Suppressor macrophage treated with lipopolysaccharide for 1 hour (primary cell): ENCODE measurements at places on chromosomes 12 and 14.

DNA sequence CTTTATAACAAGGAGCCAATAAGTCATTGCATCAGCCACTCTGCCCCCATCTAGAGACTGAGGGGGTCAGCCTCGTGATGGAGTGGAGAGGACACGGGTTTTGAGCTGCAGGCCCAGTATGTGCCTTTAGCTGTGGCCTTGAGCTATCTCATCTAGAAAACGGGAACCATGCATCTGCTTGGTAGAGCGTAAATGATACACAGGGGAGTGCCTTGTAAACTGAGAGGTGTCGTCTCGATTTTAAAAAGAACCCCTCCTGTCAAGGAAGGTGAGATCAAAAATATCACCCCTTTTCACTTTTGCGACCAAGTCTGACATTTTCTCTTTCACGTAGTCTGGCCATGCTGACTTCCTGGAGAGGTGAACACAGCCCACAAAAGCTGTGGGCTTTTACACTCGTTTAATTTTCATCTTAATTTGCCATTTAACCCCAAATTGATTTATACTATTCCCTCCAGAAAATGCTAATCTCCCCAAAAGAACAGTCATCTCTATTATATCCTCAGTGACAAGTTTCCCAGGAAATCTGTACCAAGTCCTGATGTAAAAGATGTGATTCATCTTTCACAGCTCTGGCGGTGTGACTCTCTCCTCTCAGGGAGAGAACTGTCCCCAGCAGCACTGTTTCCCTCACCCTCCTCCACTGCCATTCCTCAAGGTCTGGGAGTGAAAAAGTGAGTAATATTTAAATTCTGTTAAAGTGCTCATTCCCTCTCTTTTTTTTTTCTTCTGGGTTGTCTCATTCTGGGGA lies 30.6 kb downstream of the VCPKMT start:
- DNase-seq = peak; percentile 91

DNA sequence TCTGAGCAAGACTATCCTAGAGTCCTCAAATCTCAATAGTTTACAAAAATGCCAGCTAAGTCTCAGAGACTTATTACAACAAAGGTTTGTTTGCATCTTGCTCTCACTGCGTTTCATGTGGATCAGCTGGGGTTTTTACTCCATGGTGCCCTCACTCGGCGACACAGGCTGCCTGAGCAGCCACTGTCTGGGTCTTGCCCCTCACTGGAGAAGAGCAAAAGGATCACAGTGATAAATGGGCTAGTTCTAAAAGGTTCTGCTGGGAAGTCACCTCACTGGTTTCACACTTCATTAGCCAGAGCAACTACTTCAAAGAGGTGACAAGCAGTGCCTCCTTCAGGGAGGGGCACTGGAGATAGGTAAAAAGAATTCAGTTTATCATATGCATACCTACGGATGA lies 392.0 kb downstream of the RPL10L start:
- DNase-seq = no peak

GRCh38 chr12:9636150-9636850 lies 28.6 kb upstream of the KLRB1 start:
- peak; percentile 91 for DNase-seq

GRCh38 chr14:53384536-53384935 lies 231.4 kb upstream of the DDHD1 start:
- DNase-seq = no peak

DNA sequence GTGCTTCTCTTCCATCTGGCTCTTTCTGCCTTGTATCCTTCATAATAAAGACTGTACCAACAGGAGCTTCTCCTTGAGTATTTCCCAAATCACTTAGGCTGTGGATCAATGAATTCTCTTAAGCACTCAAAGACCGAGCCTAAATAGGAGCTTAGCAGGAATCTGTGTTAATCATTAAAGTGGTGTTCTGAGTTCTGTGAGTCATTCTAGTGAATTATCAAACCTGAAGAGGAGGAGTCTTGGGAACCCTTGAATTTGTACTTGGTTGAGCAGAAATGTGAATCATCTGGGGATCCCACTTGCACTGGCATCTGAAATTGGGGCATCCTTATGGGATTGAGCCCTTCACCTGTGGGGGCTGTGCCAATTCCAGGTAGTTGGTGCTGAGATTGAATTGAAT lies 946.2 kb downstream of the BCL11B start:
- DNase-seq = no peak

DNA sequence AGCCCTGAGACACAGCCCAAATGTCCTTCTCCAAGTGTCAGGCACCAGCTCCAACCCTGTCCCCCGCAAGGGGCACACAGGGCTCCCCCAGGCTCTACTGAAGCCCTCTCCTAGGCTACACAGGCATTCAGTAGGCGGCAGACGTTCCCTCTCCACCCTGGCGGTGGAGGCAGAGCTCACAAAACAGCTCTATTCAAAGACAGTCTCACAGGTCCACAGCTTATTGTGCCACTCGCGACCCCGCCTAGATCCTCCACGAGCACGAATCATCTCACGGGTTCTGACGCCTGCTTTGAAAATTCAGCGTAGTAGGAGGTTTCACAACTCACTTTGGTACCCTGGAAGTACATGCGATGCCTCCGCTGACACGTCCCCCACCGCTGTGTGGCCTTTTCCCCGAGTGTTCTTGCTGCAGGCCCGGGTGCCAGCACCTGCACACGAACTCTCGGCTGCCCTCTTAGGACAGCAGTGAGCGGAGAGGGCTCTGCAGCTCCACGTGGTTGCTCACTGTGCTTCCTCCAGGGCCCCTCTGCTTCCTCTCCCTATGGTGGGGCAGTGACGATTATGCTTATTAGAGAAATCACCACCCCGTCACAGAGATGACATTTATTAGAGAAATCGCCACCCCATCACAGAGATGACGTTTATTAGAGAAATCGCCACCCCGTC lies 78.5 kb downstream of the ADGRD1 start:
- no peak for DNase-seq

DNA sequence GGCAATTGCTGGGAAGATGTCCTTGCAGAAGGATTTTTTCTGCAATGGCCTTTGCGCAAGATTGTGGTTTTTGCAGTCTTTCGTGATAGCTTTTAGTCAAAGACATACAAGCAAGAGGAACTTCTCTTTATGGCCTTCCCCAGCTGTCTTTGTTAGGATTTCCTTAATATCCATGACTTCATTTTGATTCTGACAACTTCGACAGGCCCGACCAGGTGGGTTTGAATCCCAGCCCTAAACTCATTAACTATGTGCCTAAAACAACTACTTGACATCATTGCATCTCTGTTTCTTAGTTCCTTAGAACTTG lies 13.3 kb upstream of the VRK1 start:
- DNase-seq = peak; percentile 94

GRCh38 chr12:114302117-114302516 lies 103.8 kb downstream of the TBX5 start:
- DNase-seq = no peak

DNA sequence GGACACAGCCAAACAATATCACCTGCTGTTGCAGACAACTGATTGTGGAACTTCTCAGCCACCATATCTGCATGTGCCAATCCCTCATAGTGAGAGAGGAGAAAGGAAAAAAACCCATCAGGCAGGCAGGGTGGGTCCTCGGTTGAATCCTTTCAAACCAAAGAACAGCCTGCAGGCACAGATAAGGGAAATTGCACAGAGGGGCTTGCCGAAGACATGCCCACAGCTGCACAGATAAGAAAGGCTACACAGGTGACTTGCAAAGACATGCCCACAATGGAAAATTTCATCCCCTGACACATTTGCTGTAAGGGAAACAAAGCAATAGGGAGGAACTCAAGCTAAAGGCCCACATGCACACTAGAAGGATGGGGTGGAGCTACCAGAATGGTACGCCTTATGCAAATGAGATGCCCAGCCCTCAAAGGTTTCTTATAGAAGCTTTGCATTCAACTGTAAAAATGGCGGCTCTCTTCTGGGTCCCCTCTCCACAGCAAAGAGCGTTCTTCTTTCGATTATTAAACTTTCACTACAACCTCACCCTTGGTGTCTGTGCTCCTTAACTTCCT lies 170.0 kb upstream of the TMPO start:
- DNase-seq = no peak

DNA sequence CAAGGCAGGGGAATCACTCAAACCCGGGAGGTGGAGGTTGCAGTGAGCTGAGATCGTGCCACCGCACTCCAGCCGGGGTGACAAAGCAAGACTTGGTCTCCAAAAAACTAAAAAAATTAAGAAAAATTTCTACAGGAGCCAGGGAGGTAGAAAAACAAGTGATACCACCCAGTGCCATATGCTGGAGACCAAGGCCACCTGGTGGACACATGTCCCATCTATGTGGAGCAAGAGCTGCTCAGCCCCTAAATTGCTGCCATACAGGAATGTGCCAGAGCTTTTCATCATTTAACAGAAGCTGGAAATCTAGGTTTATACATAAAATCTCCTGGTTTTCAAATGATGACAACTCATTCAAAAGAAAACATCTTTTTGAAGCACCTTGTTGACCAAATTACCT lies 61.4 kb upstream of the ELK3 start:
- DNase-seq = no peak

GRCh38 chr12:1318327-1319031 lies 275.9 kb downstream of the FBXL14 start:
- no peak for DNase-seq

DNA sequence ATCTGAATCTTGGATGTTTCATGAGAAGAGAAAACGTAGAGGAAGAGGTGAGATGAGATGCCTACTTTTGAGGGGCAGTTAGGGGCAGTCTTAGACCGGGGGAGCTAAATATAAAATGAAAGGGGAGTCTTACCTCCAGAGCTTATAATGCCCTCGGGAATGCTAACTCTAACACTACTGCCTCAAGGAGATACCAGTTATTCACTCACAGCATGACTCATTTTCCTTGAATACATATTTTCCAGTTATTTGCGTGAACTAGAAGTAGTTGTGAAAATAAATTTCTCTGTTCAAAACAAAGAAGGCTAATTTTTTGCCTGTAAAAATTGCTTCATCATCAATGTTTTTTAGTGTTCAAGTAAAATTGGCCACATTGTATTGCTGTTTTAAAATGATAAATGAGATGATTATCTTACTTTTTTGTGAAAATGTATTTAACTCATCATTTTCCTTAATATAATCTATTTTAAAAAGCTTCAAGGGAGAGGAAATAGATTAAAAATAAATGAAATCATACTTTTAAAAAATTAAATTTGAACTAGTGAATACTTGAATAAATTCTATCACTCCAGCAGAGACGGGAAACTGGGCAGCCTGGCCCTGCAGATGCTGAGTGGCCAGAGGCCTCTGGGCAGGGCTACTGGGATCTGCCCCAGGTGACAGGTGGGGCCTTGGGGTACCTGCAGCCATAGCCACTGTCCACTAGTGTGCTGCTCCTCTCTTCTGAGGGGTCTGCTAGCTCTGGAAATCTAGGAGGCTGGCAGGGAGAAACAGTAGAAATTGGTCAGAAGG lies 339.3 kb downstream of the EGLN3 start:
- DNase-seq = no peak

DNA sequence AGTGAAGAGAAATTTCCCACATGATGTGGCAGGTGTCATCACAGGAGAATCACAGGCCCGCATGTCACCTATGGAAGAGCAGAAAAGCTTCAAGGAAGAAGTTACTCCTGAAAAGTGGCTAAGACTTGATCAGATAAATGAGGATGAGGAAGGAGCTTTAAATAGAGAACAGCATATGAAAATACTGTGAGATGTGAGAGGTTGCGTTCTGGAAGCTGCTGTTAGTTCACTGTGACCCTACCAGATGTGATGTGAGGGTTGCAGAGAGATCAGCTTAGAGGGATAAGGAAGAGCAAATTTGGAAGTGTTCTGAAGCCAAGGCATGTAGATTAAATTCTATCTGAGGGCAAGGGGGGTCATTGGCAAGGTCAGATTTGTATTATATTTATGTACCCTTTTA lies 17.1 kb downstream of the ERP27 start:
- DNase-seq = no peak

GRCh38 chr12:126915309-126915708 lies 1351.7 kb upstream of the TMEM132C start:
- peak; percentile 37 for DNase-seq

GRCh38 chr14:67497216-67497615 lies 8.7 kb upstream of the TMEM229B start:
- no peak for DNase-seq

GRCh38 chr14:29290441-29290840 lies 523.9 kb downstream of the FOXG1 start:
- no peak for DNase-seq

GRCh38 chr12:43653917-43654316 lies 101.9 kb upstream of the ADAMTS20 start:
- DNase-seq = no peak

DNA sequence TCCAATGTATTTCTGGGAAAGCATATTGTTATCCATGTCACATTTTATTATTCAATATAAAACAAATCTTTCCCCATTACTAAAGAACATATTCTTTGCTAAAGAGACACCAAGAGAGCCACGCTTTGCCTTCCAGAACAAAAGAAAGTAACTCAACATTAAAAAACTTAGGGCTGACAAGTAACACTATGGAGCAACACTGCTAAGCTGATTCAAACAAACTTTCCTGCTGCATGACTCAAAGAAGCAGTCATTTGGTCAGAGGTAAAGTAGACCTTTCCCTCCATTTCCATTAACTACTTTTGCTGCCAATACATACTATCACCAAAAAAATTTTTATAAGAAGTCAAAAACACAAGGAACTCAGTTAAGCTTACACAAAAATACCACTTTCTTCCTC lies 83.0 kb downstream of the DENND5B start:
- peak; percentile 17 for DNase-seq

DNA sequence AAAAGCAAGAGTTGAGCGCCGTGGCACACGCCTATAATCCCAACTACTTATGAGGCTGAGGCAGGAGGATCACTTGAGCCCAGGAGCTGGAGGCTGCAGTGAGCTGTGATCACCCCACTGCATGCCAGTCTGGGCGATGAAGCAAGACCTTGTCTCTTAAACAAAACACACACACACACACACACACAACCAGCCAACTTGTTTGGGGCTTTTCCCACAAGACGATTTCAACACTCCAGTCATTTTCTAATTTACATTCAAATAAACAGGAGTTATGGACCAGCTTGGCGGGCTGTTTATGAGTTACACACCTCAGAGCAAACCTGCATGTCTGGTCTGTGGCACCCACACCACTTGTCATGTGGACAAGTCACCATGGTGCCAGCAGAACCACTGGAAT lies 6.7 kb downstream of the GLTP start:
- peak; percentile 49 for DNase-seq

DNA sequence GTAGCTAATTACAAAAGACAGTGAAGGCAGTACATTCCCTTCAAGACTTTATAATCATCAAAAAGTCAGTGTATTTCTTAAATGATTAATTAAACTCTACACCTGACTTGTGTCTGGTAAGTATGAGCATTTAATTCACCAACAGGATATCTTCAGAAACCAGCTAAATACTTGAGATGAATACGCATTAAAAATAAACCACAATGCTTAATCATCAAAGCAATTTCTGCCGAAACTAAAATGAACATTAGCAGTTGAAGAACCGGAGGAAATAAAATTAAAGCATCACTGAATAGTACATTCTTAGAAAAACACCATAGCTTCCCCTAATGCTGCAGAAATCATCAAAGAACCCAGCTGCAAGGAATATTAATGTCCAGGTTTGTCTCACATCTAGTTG lies 32.7 kb downstream of the SLC25A21 start:
- no peak for DNase-seq

- no peak for DNase-seq
Measured at GRCh38 chr12:117047810-117048584, 51.2 kb downstream of the TESC start.

- peak; percentile 66 for DNase-seq
Measured at GRCh38 chr12:10018386-10018785, 8.0 kb downstream of the CLEC12B start.

GRCh38 chr14:35829449-35829848 lies 3.3 kb downstream of the BRMS1L start:
- no peak for DNase-seq
